ENCODE measurements at places on chromosomes 1 and 21.

DNA sequence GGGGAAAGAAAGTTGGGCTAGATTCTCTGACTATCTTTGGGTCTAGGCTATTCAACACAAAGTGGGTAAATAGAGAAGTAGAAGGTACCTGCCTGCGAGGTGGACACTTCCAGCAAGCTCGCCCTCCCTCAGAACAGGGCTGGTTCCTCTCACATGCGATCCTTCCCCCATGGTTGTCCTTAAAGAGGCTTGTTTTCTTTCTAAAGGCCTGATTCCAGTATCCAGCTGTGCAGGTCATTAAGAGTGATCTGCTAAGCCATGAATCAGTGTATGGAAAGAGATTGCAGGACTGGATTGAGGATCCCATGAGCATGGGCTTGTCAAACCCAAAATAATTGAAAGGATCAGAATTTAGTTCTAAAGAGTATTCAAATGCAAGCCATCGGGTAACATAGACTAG, 189.0 kb downstream of the URB2 start:
- no peak for ATAC-seq

GRCh38 chr1:94027721-94028515, 93.0 kb downstream of the ABCA4 start:
- no peak for ATAC-seq

DNA sequence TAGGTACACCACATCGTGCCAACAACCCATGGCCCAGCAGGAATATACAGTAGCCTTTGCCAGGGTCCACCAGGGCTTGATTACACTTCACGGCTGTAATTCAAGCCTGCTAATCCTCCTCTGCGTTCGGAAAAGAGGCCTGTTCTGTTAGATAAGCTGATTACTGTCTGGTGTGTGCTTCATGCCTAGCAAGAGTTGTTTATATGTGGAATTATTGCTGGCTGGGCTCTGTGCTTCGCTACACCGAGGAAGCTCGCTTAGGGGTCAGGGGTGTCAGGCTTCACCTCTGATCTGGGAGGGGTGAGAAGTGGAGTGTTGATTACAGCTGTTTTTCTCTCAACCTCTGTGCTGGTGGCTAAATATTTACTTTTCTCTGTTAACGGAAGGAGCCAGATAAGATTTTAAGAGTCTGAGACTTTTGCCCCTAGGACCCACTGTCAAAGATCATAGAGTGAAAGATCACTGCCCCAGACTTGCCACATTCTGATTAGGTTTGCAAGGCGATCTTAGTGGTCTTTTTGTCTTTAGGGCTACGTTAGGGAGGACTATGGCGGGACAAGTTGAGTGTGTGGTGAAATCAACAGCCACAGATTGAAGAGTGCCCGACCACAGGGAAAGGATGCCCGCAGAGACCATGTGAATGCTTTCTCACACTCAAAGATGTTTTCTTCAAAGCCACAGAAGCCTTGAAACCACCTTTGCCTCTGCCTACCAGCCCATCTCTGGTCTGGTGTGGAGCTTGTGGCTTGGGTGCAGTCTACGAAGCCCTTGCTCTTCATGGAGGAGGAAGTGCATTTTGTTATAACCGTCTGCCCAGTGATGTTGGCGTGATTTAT, 216.1 kb downstream of the PBX1 start:
- ATAC-seq, result no peak

DNA sequence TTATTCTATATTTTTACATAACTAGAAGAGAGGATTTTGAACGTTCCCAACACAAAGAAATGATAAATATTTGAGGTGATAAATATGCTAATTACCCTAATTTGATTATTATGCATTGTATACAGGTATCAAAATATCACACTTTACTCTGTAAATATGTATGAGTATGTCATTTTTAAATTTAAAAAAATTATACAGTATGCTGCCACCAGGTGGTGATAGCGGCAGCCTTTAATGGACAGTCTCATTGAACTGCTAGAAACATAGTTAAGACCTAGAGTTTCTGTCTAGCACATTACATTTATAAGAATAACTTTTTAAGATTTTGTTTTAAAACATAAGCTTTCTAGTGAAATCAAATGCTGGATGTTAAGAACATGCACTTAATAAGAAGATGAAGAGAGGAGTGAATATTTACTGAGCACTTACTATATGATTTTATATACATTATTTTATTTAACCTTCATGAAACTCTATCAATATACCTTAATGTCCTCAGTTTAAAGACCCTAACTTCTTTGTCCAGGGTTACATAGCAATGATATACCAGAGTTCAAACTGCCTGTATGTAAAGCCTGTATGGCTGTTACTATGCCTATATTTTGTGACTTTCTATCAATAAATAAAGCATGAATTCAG, 207.1 kb downstream of the NUF2 start:
- ATAC-seq, result no peak

GRCh38 chr1:110672001-110672752, 2.6 kb downstream of the KCNA3 start:
- no peak for ATAC-seq

DNA sequence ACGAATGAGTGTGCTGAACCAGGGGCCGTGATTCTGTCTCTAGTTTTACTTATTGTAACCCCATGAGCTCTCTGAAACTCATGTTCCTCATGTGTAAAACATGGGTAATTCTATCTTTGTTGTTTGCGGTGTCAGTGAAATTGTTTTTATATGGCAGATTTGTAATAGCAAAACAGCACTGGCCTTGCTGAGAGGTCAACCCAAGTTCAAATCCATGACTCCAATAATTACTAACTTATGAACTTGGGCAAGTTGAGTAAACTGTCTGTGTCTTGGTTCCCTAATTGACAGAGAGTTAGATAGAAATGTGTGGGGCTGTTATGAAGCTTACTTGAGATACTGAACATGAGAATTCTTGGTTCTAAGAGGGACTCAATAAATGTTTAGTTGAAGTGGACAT, 17.8 kb downstream of the C1orf116 start:
- ATAC-seq, result no peak

- ATAC-seq, result peak; percentile 63
Observed at GRCh38 chr1:36176106-36176949, 20.4 kb downstream of the MAP7D1 start.

- no peak for ATAC-seq
Observed at GRCh38 chr1:50634251-50634650, 211.0 kb upstream of the DMRTA2 start.

GRCh38 chr21:25911730-25912401, 177.1 kb downstream of the GABPA start:
- ATAC-seq, result peak; percentile 34

DNA sequence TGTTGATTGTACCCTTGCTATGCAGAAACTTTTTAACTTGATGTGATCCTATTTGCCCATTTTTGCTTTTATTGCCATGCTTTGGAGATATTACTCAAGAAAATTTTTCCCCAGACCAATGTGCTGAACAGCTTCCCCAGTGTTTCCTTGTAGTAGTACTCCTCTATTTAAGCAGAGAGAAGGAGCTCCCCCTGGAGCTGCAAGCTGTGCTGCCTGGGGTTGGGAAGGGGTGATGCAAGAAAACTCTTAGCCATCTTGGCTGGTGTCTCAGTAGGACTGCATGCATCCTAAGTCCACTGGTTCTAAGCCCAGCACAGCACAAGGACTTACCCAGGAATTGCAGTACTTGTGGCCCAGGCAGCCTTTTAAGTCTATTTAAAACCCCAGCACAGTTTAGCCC, 121.6 kb downstream of the NTMT2 start:
- no peak for ATAC-seq

DNA sequence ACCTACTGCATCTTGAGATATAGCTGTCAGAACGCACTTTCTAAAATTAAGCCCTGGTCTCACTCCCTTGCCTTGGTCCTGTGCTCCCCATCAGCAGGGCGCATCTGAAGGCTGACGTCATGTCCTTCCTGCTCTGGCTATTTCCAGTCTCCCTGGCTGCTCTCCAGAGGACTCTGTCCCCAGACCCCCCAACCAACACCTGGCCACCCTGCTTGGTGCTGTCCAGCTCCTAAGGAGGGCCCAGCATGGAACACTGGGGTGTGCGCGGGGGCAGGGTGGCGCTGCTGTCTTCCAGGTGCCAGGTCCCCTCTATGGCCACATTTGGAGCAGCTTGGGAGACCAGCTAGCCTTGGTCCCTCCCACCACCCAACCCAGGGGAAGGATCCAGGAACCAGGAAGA, 8.3 kb downstream of the TNNT2 start:
- no peak for ATAC-seq

DNA sequence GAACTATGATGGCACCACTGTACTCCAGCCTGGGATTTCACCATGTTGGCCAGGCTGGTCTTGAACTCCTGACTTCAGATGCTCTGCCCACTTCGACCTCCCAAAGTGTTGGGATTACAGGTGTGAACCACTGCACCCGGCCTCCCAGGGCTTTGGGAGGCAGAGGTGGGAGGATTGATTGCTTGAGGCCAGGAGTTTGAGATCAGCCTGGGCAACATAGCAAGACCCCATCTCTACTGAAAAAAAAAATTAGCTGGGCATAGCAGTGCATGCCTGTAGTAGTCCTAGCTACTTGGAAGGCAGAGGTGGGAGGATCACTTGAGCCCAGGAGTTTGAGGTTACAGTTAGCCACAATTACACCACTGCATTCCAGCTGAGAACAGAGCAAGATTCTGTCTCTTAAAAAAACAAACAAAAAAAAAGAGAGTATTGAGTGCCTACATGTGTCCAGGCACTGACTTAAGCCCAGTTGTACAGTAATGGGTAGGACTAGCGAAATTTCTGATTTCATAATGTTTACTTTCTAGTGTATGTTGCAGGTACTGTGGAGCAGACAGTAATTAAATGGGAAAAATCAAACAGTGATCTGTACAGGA, 4.2 kb downstream of the MANEAL start:
- ATAC-seq, result no peak

DNA sequence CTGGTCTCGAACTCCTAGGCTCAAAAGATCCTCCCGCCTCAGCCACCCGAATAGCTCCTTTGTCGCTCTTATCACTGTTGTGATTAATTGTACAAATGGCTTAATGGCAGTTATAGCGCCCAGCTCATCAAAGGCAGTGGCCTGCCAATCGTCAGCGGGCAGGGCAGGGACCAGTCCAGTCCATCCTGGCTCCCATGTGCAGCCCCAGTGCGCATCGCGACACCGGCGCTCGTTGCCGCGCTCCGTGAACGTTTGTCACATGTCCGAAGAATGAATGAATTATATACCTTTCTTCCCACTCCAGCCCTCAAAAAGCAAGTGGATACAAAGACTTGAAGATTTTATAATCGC, 18.4 kb downstream of the MTX1 start:
- ATAC-seq, result peak; percentile 31

GRCh38 chr1:90411185-90411584, 305.9 kb downstream of the BARHL2 start:
- no peak for ATAC-seq

GRCh38 chr1:47664356-47664755, 226.5 kb downstream of the FOXD2 start:
- no peak for ATAC-seq

DNA sequence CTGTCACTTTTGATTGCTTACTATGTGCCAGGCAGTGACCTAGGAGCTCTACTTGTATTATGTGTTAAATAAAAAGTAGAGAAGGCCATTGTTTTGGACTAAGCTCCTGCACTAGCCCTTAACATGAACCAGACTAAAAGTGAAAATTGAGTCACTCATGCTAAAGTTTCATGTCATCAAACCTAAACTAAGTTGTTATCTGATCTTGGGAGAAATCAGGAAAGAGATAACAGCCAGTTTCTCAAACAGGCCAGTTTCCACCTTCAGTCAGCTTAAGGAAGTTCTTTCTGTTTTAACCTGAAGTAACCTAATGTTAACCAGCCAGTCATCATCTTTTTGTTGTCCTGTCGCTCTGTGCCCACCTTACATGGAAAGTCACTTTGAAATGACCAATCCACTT, 102.1 kb upstream of the MARK1 start:
- ATAC-seq, result no peak

GRCh38 chr1:18764362-18764761, 95.1 kb downstream of the TAS1R2 start:
- ATAC-seq, result no peak

- no peak for ATAC-seq
Observed at GRCh38 chr1:221834698-221835513, 93.0 kb upstream of the DUSP10 start.

DNA sequence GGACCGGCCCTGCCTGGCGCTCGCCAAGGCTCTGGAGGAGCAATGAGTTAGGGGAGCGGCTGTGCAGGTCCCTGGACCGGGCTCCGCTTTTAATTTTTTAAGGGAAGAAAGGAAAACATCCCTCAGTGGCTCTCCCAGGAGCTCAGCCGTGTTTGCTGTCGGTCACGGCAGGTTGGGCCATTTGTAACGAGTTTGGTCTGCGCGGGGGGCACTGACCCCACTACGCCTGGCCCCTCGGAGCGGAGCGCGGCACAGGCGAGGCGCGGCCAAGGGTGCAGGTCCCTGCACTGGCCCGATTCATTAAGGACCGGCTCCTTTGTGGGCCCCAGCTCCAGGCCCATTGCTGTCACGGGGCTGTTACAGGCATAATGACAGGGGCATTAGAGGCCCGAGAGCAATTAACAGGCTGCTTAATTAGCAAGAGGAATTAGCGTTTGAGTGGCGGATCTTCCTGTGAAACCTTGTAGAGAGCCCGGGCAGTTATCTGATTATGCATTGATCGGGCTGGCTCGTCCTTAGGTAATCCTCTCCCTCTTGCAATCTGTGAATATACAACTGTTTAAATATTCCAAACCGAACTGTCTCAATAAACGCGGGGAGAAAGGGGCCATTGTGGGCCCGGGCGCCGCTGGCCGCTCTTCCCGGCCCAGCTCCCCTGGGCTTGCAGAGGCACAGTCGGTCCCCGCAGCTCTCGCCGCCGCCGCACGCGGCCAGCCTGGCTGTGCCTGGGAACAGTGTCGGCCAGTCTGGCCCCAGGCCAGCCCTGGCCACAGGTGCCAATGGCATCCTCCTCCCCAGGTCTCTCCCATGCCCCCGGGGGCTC, 56.8 kb downstream of the PRDM16 start:
- no peak for ATAC-seq

GRCh38 chr1:223308136-223308535, 55.8 kb downstream of the SUSD4 start:
- no peak for ATAC-seq

DNA sequence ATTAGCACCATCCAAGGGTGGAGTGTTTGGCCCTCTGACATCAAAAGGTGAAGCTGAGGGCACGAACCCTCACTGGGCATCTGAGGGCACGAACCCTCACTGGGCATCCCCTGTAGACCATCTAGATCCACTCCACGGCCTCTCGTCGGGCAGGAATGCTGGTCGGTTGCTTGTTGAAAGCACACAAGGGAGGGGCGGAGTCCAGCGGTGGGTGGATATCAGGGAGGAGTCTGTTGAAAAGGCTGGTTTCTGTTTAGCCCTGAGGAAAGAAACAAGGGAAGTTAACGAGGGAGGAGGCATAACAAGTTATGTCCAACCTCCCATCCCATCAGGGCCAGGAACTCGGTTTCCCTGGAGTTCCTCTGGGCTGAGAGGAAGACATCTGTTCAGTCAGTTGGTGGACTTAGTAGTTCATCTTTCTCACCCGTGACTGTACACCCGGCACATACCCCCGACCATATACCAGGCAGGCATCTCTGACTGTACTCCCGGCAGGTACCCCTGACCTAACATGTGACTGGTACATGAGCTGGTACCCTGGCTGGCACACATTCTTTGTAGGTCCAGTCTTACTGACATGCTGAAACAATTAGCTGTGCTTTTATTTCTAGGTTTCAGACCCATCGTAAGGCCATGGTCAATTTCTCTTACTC, 32.1 kb upstream of the PDE9A start:
- no peak for ATAC-seq
